ENCODE measurements at places on chromosomes 2 and 18. TPM values are rescaled to one million over a fixed set of nuclear protein-coding genes. Genes with fewer than 3 reads are reported as not detected.

- no peak for DNase-seq
Measured at GRCh38 chr18:68893354-68893753, 95.5 kb downstream of the CCDC102B start.

Gene HOXD1
- not detected for total RNA-seq

DNA sequence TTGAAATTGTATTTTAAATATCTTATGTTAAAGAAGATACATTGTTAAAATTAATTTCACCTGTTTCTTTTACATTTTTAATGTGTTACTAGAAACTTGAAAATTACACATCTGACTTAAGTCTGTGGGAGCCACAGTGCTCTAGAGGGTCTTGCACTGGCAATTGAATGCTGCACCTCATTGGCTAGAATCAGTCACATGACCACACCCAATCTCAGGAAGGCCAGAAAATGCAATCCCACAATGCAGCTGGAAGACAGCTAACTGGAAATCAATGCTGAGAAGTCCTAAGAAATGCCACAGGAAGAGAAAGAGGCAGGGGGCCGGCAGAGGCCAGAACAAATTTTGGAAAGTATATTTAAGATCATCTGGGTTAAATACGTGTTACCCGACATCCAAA, 189.2 kb upstream of the POU3F3 start:
- DNase-seq: no peak

- DNase-seq: no peak
Measured at GRCh38 chr2:234254783-234255521, 204.4 kb downstream of the SPP2 start.

Data from hematopoietic multipotent progenitor cell (in vitro differentiated cells).